ENCODE measurements at places on chromosomes 13 and 19.

DNA sequence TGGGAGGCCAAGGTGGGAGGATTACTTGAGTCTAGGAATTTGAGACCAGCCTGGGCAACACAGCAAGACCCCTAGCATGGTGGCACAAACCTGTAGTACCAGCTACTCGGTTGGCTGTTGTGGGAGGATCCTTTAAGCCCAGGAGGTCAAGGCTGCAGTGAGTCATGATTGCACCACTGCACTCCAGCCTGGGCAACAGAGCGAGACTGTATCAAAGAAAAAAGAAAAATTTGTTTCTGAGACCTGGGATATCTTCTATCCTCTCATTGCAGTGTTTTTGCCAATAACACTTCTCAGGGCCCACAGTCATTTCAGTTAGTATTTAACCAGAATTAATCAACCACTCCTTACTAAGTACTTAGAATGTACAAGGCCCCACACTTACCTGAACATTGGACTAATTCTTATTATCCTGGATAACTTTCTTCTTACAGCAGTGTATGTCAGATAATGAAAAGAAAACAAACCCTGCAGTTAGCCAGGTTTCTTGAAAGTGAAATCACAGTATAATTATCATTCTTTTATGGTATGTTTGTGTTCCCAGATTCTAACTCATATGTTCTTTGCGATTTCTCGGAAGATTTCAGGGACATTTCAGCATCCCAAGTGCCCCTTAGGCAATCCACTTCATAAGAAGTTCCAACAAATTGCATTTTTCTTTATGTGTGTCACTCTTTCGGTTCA is 75.6 kb upstream of the KLF5 start:
- no peak for DNase-seq

DNA sequence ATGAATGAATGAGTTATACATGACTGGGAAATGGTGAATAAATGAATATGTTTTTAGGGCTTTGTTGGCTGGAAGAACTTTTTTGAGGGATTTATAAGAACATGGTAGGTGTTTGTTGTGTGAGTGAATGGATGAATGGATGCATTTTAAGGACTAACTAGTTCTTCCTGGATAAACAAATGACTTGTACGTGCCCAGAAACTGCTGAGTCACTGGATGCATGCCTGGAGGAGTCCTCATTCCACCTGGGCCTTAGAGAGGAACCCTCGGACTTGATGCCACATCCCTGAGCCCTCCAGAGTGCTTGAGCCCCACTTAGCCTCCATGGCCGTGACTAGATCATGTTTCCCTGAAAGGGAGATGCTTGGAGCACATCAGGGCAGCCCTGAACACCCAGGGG is 153.4 kb downstream of the DPF1 start:
- DNase-seq = no peak

DNA sequence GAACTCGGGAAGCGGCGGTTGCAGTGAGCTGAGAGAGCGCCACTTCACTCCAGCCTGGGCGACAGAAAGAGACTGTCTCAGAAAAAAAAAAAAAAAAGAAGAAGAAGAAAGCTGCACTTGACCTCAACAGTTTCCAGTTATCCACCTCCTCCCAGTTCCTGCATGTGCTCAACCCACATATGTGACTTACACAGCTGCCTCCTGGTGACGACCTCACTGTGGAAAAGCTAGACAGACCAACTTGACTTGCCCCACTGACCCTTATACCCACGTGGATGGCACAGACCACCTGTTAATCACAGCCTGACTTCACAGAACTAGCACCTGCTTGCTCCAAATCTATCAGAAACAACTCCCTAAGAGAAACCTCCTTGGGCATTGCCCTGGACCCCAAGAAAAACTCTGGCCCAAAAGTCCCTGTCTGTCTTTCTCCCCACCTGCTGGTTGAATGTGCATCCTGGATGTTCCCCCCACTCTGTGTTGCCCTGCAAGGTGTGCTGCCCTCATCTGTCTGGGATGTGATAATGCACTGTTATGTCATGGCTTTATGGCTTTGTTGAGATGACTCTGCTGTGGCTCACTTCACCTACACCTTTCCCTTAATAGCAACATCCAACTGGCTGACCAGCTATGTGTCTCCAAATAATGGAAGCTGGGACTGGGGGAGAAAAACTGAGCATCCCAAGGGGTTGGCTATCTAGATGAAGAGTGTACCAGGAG is 2.8 kb downstream of the ZNF20 start:
- no peak for DNase-seq

GRCh38 chr19:44847144-44848035 is 1.3 kb downstream of the NECTIN2 start:
- DNase-seq = peak; percentile 91

GRCh38 chr13:23716401-23716800 is 146.2 kb downstream of the TNFRSF19 start:
- DNase-seq = no peak

DNA sequence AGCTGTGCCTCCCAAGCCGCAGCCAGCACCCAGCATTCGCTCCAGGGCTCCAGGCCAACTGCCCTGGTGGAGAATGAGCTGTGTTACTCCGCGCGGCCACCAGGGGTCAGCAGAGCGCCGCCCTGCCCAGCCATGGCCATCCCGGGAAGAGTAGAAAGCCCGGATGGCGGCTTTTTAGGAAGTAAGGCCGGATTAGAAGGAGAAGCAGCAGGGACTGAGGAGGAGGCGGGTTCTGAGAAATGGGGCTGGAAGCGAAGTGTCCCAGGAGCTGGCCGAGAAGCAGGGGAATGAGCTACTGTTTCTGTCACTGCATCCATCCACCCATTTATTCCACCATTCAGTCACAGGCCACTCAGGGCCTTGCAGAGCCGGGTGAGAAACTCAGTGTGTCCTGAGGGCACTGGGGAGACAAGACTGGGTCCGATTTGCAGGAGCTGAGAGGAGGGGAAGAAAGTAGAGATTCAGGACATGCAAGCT is 6.6 kb upstream of the NPAS1 start:
- DNase-seq = peak; percentile 93

GRCh38 chr13:109152941-109153340 is 523.5 kb downstream of the MYO16 start:
- DNase-seq = no peak

DNA sequence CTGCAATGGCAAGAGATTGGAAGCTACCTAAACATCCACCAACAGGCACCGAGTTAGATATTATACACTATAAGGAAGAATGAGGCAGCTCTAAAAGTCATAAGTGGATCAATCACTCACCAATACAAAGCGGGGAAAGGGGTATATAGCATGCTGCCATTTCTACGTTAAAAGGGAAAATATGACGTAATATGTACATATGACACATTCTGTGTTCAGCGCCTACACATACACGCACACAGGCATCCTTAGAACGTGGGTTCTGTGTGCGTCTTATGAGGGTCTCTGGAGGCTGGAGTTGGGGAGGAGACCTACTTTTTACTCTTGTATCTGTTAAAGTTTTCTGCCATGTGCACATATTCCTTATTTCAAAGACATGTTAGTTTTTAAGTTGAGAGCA is 5.9 kb downstream of the IL17D start:
- DNase-seq = no peak

GRCh38 chr13:100269837-100270236 is 180.9 kb downstream of the PCCA start:
- DNase-seq = peak; percentile 93

- DNase-seq = no peak
Measured at GRCh38 chr19:21850656-21851255, 14.8 kb upstream of the ZNF43 start.

GRCh38 chr13:95706356-95706755 is 29.4 kb downstream of the DNAJC3 start:
- DNase-seq = no peak

DNA sequence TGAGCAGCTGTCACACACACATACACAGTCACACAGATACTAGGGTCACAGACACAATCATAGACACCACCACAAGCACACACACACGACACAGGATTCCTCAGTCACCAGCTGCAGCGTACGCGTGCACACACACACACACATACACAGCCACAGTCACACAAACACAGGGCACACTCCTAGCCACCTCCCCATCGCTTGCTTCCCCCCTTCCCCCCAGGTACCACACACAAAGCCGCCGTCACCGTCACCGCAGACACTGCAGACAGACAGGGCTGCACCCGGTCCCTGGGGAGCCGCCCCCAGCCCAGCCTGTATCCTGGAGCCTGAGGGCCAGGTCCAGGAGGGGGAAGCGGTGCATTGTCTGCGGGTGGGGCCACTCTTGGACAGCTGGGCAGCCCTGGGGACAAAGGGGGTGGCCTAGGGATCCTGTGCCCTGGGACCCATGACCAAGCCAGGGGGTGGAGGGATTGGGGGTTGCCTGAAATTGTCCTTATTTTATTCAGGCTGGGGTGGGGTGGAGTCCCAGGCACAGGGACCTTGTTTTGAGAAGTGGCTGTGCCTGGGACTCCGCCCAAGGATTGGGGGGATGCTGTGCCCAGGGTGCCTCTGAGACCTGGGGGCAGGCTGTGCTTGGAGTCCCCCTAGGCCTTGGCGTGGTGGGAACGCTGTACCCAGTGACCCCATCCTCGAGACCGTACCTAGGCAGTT is 957 bp downstream of the NUMBL start:
- no peak for DNase-seq

- DNase-seq = no peak
Measured at GRCh38 chr19:4742723-4743646, 19.3 kb upstream of the DPP9 start.

DNA sequence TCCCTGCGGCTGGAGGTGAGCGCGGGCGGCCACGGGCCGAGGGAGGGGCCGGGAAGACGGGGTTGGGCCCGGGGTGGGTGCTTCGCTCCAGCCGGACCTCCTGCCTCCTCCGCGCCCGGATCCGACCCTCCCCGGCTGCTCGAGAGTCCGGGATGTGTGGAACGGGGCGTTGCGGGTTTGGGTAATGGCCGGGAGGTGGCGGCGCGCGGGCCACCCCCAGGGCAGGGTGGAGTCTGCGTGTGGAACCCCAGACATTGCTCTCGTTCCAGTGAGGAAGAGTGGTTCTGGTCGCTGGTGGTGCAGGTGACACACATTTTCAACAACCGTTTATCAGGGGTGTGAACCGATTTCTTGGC is 38.8 kb downstream of the ARHGEF7 start:
- peak; percentile 87 for DNase-seq

GRCh38 chr19:46546194-46546896 is 50.7 kb upstream of the PNMA8B start:
- DNase-seq = no peak

GRCh38 chr19:4749870-4750590 is 26.4 kb upstream of the DPP9 start:
- DNase-seq = no peak

DNA sequence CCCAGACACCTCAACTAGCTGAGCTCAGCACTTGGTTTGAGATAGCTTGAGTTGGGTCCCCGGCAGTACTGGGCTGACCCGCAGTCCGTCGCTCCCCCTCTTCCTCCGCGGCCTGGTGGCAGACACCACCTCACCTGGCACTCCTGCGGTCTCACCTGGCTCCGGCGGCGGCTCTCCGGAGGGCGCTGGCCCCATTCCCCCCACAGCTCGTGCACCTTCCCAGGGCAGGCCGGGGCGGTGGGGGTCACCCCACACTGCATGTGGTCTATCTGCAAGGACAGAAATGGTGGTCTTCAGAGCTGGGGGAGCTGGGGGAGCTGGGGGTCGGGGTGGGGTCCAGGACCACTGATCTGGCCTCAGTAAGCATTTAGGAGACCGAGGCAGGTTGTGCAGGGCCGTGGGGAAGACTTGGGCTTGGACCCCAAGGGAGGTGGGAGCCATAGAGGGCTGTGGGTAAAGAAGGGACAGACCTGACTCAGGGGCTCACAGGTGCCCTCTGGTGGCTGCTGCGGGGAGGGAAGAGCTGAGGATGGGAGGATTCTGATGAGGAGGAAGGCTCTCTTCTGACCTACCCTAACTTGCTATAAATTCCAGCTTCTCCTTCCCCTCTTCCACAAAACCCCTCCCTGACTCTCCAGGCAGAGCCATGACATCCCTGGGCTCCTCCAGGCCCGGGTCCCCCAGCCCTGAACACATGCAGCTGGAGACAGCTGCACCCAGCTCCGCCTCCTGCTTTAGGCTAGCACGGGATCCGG is 6.7 kb upstream of the PLIN4 start:
- DNase-seq = no peak

- DNase-seq = no peak
Measured at GRCh38 chr19:12938779-12939601, 581 bp downstream of the CALR start.

DNA sequence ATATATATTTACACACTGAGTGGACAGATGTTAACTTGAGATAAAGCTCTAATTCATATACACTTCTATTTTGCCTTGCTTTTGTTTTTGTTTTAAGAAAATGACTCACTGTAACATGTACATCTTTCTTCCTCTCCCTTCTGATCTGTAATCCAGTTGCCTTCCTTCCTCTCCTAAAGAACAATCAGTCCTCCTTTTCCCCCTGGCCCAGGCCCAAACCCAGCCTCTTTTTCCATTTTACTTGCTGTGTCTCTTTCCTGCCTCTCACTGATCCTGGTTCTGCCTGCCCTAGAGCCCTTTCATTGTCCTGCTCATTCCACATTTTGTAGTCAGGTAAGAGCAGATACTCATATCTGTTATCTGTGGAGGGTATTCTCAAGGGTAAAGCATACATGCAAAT is 50.8 kb downstream of the ZAR1L start:
- DNase-seq = peak; percentile 86

- no peak for DNase-seq
Measured at GRCh38 chr19:4717966-4718701, 5.5 kb downstream of the DPP9 start.

DNA sequence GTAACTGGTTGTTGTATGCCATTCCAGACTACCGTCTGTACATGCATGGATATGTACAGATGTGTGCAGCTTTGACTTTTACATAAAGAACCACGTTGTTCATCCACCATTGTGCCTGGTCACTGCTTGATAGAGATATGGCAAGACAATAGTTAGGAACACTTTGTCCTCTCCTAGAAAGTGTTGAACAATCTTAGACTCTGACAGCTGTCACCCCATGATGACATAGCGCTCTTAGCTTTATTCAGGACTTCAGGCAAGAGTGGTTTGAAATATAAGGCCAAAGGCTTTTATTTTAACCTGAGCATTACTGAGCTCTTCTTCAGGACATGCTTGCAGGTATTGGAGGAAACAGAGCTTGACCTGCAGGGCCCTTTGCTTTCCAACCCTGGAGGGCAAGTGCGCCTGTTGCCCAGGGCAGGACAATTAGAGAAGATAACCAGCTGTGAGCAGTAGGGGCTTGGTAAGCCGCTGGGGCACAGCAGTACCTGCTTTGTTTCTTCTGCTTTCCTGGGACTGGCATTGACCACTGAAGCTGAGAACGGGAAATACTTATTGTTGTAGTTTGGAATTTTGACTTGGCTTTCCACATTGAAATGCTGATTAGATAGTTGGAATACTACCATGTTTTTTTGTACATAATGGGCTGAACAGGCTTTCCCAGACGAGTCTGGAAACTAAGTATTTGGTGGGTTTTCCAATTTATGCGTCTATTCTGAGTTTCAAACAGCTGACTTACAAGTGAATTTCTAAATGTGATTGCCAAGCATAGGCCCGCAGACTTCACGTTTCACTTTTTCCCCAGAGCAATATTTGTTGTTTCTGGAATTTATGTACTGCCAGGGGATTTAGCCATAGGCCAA is 51.1 kb downstream of the GARRE1 start:
- no peak for DNase-seq

All from posterior vena cava (tissue), 2 donors.